NCI-H146 (cell line): ENCODE measurements at places on chromosomes 7 and 10.

DNA sequence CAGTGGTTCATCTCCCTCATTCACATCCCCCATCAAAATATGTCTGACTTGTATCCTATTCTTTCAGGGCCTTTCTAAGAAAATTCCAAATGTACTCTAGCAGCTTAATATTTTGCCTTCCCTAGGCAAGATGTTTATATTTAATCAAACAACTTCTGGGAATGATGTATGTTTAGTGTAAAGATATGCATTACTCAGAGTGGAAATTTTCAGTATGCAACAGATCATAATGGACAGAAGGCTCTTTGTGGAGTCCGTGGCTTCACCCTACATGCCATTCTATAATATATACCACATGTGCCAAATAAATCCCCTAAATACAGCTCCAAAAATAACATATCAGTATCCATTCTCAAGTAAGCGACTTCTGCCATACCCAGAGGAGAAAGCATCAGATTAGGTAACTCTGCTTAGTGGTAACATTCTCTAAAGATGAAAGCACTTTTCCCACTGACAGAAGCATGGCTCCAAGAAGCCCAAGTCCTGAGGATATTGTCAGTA is 316.6 kb downstream of the KCNMA1 start:
- DNase-seq = no peak

- no peak for DNase-seq
Measured at GRCh38 chr10:69854511-69855345, 53.0 kb downstream of the COL13A1 start.

- DNase-seq = no peak
Measured at GRCh38 chr10:17781856-17782255, 27.3 kb upstream of the MRC1 start.

- no peak for DNase-seq
Measured at GRCh38 chr10:79239275-79239779, 107.9 kb upstream of the PPIF start.

- DNase-seq = no peak
Measured at GRCh38 chr7:123750389-123751230, 1.8 kb upstream of the WASL start.

DNA sequence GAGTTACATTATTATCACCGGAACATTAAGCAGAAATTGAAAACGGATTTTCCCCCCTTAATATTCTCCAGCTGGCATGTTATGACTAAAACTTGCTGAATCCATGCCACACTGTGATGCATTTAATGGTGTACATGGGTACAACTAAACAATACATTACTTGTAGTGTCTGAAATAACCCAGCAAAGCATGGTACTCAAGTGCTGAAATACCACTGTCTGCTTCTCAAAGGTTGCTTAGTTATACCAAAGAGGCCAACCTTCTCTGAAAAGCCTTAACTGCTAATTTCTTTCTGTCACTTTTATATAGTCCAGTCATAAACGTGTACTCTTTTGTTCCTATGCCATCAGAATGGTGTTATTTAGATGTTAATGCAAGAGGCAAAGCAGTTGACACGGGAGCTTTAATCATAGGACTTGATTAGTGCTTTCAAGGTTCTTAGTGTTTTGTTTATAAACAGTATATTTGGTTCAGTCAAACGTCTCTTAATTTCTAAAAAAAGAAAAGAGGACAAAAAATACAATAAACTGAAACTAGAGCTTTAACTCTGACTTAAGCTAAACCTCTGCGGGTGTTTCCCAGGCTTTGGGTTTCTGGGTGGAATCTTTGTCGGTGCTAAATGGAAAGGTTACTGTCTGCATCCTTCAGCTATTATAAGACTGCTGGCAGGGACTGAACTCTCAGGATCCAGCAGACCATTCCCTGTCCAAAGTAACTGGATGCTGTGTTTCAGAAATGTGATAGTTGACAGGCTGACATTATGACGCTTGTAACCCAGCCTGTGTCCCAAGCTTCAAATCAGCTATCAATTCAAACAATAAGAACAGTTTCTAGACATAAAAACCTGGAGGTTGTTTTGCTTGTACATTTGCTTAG is 202.6 kb downstream of the PPP1R3A start:
- DNase-seq = no peak
